ENCODE measurements at places on chromosomes 16 and 17. TPM values are rescaled to one million over a fixed set of nuclear protein-coding genes. Genes with fewer than 3 reads are reported as not detected.

DNA sequence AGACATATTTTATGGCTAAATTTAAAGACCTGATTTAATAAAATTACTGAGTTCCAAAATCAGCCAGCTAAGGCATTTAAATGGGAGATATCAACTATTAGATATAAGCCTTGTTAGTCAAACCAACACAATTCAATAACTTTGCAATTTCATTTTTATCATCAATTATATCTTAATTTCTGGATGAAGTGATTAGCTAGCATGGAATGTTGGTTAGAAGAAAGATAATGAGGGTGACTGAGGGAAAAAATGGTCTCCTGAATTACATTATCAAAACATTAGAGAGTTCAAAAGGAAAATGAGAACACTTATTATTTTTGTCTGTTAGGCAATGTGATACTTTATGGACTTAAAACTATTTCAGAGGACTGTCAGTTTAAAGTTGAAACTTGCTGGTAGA lies 525.7 kb downstream of the CDH11 start:
- no peaks in the 10 kb centered on the region for H3K27me3 ChIP-seq
- no peak overlapping the region for H3K27ac ChIP-seq
- DNase-seq = no peak

GRCh38 chr17:8985054-8985701 lies 19.7 kb upstream of the PIK3R5 start:
- no peaks in the 10 kb centered on the region for H3K36me3 ChIP-seq
- H3K27me3 ChIP-seq = no peaks in the 10 kb centered on the region
- H3K4me1 ChIP-seq = no peaks in the 10 kb centered on the region
- no peak overlapping the region for H3K27ac ChIP-seq
- no peak overlapping the region for H3K4me3 ChIP-seq

DNA sequence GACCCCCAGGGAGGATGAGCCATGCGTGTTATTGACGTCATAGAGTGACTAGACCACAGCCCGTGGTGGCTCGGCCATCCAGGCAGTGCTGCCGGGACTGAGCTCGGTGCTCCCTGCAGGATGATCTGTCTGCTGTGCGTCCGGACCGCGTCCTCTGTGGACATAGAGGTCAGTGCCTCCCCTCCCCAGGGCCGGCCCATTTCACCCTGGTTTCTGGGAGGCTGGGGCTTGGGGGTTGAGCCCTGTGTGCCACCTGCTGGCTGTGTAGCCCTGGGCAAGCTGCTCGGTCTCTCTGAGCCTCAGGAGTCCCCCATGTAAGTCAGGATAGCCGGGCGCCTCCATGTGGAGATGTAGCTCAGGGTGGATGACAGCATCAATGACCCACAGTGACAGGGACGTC lies 8.3 kb downstream of the TSC2 start:
- H3K36me3 ChIP-seq = no peaks in the 10 kb centered on the region
- no peaks in the 10 kb centered on the region for H3K4me1 ChIP-seq
- no peak overlapping the region for H3K27ac ChIP-seq
- no peak for DNase-seq
- no peak overlapping the region for H3K4me3 ChIP-seq

CX3CL1 gene
- total RNA-seq = not detected

- H3K4me1 ChIP-seq = no peaks in the 10 kb centered on the region
- no peaks in the 10 kb centered on the region for H3K36me3 ChIP-seq
- H3K4me3 ChIP-seq = no peak overlapping the region
- no peak overlapping the region for H3K27ac ChIP-seq
Observed at GRCh38 chr17:28509789-28510188, 3.6 kb downstream of the FOXN1 start.

FSCN2 gene
- total RNA-seq = 0.68 TPM

RTN4RL1 gene
- total RNA-seq = not detected

- no peaks in the 10 kb centered on the region for H3K27me3 ChIP-seq
- H3K36me3 ChIP-seq = peaks cover 5% of the 10 kb centered on the region
- DNase-seq = no peak
- H3K27ac ChIP-seq = no peak overlapping the region
Observed at GRCh38 chr16:23082161-23082788, 67.0 kb downstream of the USP31 start.

SSTR5 gene
- total RNA-seq = not detected

KRT40 gene
- total RNA-seq = not detected

RGS11 gene
- 0.22 TPM for total RNA-seq

DNA sequence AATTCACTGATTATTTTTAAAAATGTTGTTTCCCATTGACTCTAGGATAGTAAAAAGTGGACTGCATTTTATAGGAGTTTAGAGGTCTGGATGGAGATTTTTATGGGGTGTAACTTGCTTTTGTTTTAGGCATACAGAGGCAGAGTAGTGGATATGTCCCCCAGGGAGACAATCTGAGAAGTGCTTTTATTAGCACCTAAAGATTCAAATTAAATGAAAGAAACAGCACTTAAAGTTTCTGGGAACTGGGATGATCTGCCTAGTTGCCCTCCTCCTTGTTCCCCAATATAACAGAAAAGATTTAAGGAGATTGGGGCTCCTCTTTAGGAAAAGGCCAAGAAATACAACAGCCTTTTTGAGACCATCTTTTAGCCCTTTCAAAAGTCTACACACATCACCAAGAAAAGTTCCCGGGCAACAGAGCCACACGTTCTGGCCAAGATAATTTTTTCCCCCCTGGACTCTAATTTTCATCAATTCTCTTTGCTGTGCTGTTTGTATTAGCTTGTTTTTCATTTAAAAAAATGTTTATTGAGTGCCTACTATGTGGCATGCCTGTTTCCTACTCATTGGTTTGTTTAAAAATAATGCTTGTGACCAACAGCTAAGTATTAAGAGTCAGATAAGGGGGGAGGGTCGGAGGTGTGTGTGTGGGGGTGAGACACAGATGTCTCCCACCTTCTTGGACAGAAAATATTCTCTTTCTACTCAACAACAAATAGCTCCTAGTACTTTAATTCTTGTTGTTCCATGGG lies 2.5 kb upstream of the IGF2BP1 start:
- peaks cover 59% of the 10 kb centered on the region for H3K27me3 ChIP-seq
- H3K4me1 ChIP-seq = peaks cover 8% of the 10 kb centered on the region
- no peak for DNase-seq
- no peaks in the 10 kb centered on the region for H3K36me3 ChIP-seq
- no peak overlapping the region for H3K4me3 ChIP-seq

GRCh38 chr17:12743046-12743445 lies 46.3 kb upstream of the ARHGAP44 start:
- no peak overlapping the region for H3K27ac ChIP-seq
- no peak for DNase-seq
- no peaks in the 10 kb centered on the region for H3K36me3 ChIP-seq
- H3K4me1 ChIP-seq = no peaks in the 10 kb centered on the region

GRCh38 chr17:74218436-74218835 lies 5.1 kb downstream of the TTYH2 start:
- peaks cover 22% of the 10 kb centered on the region for H3K4me1 ChIP-seq
- DNase-seq = no peak
- peaks cover 7% of the 10 kb centered on the region for H3K36me3 ChIP-seq
- no peak overlapping the region for H3K4me3 ChIP-seq
- no peak overlapping the region for H3K27ac ChIP-seq

ACSM2A gene
- total RNA-seq = not detected
